Stimulated activated CD4-positive, alpha-beta T cell treated with anti-CD3 and anti-CD28 coated beads, Interleukin-1b, Interleukin-23, amount 100 ng/mL, for 24 hours (primary cell): ENCODE measurements at places on chromosomes 7 and 10.

GRCh38 chr10:130714742-130715467 lies 578.7 kb downstream of the GLRX3 start:
- DNase-seq, result no peak

DNA sequence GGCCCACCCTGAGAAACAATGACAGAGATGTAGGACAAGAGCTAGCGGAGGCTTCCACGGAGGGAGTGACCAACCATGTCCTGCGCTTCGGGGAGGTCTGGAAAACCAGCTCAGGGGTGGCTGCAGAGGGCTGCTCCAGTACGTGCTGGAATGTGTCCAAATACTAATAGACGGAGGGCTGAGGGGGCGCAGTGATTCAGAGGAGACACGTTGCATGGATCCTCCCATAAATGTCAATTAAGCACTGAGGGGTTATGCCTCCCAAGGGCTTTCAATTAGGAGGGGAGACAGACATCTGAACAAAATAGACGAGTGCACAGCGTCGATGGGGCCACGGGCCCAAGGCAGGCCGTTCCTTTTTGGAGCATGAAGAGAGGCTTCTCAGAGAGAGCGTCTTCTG lies 51.0 kb upstream of the NPS start:
- no peak for DNase-seq

DNA sequence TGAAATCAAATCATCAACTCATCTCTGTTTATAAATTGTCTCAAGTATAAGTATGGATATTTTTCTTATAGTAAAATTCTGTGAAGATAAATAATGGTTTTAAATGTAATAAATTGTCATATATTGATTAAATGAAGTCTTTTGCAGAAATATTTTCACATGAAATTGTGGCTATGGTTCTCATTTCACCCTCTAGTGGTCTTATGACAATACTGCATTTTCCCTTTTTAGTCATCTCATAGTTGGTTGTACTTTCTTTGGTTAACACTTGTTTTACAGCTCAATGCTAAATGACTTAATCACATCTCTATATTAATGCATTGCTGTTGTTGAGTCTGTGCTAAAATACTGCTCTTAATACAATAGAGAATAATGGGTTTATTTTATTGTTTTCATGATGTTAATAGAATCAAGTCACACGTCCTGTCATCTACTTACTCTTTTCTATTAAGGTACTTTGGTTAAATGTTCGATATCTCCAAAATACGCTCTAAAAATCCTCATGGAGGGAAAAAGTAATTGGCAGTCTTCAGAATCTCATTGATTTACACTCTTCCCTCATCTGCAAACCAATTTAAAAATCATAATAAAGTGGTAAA lies 38.0 kb upstream of the CACNA2D1 start:
- no peak for DNase-seq

- no peak for DNase-seq
Measured at GRCh38 chr7:148478551-148478950, 112.0 kb upstream of the C7orf33 start.

DNA sequence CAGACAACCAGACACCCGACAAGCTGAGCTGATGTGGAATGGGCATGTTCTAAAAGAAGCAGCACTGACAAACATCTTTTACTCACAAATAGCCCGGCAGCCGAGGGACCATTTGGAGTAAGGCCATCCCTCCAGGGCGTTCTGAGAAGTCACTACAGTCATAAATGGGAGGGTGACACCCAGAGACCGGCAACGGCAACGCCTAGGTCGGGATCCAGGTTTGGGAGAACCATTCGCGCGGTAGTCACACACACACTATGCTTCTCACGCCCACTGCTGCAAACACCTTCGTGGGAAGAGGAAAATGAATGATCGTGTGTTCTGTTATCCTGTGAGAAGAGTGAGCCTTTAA lies 9.8 kb downstream of the TNS3 start:
- no peak for DNase-seq

- DNase-seq, result no peak
Measured at GRCh38 chr10:123519861-123520260, 146.3 kb upstream of the GPR26 start.

- DNase-seq, result no peak
Measured at GRCh38 chr10:58219875-58220274, 47.8 kb downstream of the IPMK start.

- no peak for DNase-seq
Measured at GRCh38 chr10:108913300-108913699, 1010.0 kb downstream of the XPNPEP1 start.

DNA sequence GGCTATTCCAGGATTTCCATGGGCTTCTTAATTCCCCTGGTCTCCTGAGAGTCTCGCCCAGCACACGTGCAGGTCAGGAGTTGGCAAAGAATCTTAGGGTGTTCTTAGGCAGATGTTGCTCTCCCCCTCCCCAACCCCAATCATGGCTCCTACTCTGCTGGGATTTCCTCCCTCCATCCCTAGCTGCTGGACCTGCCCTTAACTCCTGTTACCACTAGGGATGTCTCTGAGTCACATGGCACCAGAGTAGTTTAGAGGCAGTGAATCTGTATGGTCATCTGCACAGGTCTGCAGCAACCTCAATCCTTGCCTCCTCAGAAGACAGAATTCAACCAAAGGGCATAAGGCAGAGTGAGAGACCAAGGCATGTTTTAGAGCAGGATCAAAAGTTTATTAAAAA lies 51.8 kb upstream of the CHST3 start:
- DNase-seq, result no peak

DNA sequence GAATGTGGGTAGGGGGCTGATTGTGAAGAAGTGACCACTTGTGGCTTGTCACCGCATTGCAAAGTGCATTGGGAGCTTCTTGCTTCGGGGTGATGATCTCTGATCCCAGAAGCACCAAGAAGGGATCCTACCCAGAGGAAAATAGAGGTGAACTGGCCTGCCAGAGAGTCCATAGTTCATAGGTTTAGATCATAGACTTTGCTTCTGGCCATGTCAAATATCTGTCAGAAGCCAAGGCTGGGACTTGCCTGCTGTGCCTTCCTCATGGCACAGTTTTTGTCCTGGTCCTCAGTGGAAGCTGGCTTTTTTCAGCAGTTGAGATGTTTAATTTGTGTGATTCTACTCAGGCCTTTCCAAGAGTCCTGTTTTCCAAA lies 1.1 kb downstream of the ZSWIM8 start:
- DNase-seq, result no peak

DNA sequence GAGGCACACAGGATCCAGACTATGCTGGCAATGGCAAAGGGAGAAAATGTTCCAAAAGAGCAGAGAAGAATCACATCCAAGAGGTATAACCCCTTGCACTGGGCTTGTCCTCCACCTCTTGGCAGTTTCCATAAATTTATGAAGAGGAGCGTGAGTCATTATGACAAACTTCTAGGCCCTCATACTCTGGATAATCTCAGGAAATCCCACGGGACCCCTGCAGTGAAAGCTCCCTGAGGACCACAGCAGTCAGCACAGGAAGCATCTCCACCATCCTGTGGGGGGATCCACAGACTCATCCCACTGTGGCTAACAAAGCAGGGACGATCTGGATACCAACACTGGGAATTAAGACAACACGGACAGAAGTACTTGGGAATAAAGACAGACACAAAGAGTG lies 30.3 kb upstream of the GPAM start:
- DNase-seq, result no peak

DNA sequence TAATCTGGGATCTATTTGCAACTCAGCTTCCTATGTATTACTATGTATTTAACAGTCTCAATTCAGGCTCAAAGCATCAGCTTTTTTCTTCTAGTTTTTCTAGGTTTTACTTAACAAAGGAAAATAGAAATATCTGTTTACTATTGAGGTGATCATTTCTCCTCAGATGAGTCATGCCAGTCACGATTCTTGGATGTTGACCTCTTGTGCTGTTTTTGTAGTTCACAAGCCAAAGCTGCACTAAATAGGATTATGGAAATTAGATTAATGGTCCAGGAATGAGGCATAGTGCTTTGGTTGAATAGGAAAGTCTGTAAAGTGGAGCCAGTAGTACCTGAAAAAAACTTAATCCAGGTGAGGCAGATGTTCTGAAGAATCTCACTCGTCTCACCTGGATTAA lies 198.3 kb upstream of the KAT6B start:
- DNase-seq, result no peak

- no peak for DNase-seq
Measured at GRCh38 chr10:124125305-124126116, 32.1 kb upstream of the CHST15 start.

GRCh38 chr7:101903515-101903868 lies 86.1 kb downstream of the CUX1 start:
- DNase-seq, result no peak

- no peak for DNase-seq
Measured at GRCh38 chr10:105269689-105270088, 628.6 kb downstream of the SORCS3 start.

GRCh38 chr7:133355325-133355708 lies 102.4 kb downstream of the EXOC4 start:
- DNase-seq, result no peak

GRCh38 chr10:74133923-74134820 lies 16.5 kb downstream of the AP3M1 start:
- DNase-seq, result no peak

- no peak for DNase-seq
Measured at GRCh38 chr7:106282390-106282789, 2.4 kb downstream of the NAMPT start.

GRCh38 chr7:100745184-100745583 lies 11.8 kb downstream of the ZAN start:
- no peak for DNase-seq

GRCh38 chr7:118452128-118452527 lies 227.6 kb downstream of the ANKRD7 start:
- DNase-seq, result no peak

DNA sequence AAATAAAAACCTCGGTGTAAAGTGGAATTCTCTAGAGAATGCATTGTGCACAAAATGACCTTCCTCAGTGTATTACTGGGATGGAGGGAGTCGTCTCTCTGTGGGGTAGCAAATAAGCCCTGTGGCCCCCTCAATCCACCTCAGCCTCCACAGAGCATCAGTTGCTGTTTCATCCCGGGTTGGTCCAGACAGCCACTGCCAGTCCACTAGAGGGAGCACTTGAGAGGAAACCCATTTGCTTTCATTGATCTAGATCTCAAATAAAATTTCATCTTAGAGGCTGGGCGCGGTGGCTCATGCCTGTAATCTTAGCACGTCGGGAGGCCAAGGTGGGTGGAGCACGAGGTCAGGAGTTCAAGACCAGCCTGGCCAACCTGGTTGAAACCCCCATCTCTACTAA lies 1128.7 kb downstream of the CNTNAP2 start:
- DNase-seq, result no peak

- DNase-seq, result no peak
Measured at GRCh38 chr7:139153832-139154231, 44.3 kb upstream of the ZC3HAV1 start.

GRCh38 chr7:84900215-84900614 lies 286.6 kb downstream of the SEMA3D start:
- no peak for DNase-seq

GRCh38 chr10:88288320-88289059 lies 294.6 kb downstream of the RNLS start:
- DNase-seq, result no peak

GRCh38 chr7:22717760-22718159 lies 9.2 kb upstream of the IL6 start:
- DNase-seq, result no peak
